Activated naive CD8-positive, alpha-beta T cell treated with anti-CD3 and anti-CD28 coated beads, Interleukin-2, amount 50 U/mL, for 16 hours (primary cell): ENCODE measurements at places on chromosomes 12 and 14.

DNA sequence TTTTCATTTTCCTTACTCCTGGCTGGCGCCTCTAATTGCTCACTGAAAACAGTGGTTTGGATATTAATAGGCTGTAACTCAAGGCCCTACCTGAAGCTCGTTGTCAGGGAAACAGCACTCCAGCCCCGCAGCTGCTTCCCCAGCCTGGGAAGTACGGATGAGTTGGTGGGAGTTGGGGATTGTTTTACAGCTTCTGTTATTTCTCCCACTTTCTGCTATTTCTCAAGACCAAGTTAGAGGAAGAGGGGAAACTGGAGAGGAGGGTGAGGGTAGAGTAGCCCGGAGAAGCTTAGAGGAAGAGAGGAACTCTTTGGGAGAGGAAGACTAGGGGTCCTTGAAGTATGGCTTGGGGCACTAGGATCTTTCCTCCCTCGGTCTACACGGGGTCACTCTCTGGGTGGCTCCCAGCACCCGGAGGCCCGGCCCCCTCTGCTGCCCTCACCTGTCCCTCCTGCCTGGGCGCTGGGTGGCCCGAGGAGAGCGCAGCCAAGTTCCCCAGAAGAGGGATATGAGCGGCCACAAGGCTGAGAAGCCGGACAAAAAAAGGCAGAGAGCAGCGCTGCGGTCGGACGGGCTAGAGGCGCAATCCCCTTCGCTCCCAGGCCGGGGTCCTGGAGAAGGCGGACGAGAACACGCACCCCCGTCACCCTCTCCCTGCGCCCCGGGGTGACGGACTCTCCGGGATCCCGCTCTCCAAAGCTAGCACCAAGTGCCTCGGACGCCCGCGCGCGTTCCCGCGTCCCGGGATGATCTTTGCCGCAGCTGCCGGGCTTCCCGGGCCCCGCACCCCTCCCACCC, 671 bp downstream of the SPTB start:
- DNase-seq = no peak

- DNase-seq = no peak
Measured at GRCh38 chr14:40447017-40447416, 1014.8 kb upstream of the FBXO33 start.

DNA sequence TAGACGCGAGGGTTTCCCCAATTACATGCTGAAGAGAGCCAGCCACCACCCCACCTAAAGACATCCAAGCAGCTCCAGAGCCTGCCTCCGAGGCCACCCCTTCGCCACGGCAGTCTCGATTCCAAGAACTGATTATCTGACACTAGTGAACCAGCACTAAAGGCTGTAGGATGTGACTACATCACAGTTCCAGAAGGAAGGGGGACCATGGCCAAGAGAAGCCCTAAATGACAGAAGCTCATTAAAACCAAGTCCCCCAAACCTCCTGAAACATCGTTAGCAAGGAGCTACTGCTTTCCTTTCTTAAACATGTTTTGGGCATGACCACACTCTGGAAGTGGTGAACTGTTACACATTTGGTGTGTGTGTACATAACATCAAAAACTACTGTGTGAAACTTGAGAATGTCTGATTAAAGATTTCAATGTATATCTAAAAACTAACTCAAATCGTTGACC, 88.2 kb downstream of the DUSP16 start:
- no peak for DNase-seq

- DNase-seq = no peak
Measured at GRCh38 chr14:69968681-69969080, 89.5 kb downstream of the SMOC1 start.

- no peak for DNase-seq
Measured at GRCh38 chr12:57268264-57268663, 17.3 kb upstream of the STAC3 start.

DNA sequence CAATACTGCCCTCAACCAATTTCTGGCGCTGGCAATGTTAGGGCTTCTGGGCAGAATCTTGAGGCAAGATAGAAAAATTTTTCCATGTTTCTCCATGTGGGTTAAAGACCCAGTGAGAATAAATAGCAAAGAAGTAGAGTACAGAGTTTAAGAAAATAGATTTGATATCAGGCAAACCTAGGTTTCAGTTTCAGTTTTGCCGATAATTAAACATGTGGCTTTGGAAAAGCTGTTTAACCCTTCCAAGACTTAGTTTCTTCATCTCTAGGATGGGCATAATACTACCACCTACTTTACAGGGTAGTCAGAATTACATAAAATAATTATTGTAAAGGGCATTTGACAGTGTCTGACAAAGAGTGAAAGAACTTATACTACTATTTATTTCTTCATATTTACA, 360.4 kb downstream of the PCNX1 start:
- no peak for DNase-seq

- no peak for DNase-seq
Measured at GRCh38 chr12:28367993-28368392, 177.7 kb downstream of the CCDC91 start.

DNA sequence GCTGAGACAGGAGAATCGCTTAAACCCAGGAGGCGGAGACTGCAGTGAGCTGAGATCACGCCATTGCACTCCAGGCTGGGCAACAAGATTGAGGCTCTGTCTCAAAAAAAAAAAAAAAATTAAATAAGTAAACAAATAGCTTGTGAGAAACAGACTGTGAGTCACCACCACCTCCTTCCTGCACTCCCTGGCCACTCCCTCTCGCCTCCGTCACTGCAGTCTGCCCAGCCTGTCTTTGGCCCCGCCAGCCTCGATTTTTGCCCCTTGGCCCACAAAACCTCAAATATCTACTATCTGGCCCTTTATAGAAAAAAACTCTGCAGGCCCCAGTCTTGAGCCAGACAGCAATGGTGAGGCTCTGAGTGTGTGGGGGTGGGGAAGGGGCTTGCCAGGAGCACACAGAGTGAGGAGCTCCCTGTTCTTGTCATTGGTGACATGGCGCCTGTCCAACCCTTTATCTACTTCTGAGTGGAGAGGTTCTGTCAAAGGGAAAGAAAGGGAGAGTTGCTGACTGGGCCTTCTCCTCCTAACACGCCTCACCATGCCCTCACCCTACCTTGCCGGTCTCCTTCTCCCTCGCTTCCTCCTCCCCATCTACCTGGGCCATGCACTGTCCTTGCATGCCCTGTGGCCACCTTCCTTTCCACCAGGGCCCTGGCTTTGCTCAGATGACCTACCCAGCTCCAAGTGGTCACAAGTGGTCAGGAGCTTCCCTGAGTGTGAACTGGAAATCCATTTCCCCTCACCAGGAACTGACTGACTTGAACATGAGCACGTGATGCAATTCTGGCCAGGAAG, 22.1 kb downstream of the LGMN start:
- DNase-seq = no peak

DNA sequence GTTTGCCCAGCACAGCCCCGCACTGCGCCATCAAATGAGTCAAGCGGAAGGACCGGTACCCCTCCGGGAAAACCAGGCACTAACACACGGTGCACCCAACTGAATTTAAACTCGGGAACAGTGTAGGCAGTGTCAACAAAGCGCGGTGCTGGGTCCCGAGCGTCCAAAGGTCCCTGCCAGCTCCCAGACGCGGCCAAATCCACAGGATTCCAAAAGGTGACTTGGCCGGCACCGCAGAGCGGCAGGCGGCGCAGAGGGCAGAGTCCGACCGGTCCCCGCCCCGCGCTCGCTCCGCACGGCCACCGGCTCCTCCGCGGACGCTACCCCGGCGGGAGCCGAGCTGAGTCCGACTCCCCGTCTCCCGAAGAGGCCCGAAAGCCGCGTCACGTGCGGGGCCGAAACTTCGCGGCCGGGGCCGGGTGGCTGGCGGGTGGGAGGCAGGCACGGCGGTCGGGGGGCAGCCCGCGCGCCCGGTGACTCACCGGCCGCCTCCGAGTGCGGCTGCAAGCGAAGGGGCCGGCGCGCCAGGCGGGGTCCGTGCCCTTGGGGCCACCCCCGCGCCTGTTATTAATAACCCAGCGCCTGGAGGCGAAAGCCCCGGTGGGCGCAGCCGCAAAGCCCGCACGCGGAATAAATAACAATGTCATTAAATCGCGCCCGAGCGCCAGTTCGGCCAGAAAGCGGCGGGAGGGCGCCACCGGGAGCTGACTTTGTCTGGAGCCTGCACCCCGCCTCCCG, 863 bp downstream of the DENND5B start:
- no peak for DNase-seq

GRCh38 chr12:91785655-91786498, 359.8 kb downstream of the BTG1 start:
- no peak for DNase-seq

GRCh38 chr14:42499137-42499536, 892.5 kb downstream of the LRFN5 start:
- DNase-seq = no peak

GRCh38 chr12:4056910-4057845, 184.0 kb upstream of the PARP11 start:
- DNase-seq = no peak

DNA sequence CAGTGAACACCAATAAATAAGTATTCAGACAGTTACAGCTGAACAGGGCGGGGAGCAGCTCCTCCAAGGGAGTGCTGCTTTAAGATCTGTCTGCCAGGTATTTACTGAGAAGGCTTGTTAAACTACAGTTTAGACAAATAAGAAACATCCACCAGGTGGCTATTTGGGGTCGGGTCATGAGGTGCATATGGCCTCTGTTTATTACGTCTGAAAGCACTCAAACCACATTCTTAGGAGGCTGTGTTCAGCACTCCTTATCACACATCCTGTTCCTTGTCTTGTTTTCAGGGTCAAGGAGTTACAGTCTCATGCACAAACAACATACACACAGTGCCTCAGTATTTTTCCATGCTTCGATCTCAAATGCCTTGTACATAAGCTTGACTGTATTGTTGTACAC, 78.8 kb downstream of the KCNMB4 start:
- no peak for DNase-seq

GRCh38 chr12:44917141-44917540, 41.0 kb upstream of the NELL2 start:
- no peak for DNase-seq

DNA sequence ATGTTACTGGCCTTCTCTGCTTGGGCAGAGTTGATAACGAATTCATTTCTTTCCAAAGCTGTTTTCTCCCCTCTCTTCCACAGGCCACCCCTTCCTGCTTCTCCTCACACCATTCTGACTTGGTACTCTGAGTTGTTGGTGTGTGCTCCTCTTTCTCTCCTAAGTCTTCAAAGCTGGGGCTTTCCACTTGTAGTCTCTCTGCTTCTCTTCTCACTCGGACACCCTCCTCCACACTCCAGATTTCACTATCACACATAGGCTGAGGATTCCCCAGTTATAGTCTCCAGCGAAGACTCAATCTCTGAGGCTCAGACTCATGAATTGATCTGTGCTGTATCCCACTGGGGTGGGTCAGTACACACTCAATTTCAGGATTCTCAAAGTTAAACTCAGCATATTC, 201.0 kb downstream of the SSPN start:
- no peak for DNase-seq

DNA sequence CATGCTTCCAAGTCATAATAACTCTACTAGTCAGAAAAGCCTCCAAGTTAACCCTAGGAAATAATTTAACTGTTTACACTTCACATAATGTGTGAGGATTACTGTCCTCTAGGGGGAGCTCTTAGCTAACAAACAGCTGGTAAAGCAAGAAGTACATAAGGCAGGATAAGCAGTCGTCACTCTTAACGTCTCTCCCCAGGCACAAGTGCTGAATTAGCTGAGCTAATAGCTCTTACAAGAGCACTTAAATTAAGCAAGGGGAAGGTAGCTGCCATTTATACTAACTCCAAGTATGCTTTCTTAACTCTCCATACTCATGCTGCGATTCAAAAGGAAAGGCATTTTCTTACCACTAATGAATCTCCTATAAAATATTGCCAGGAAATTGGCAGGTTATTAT, 79.3 kb upstream of the TSPAN11 start:
- no peak for DNase-seq

- DNase-seq = no peak
Measured at GRCh38 chr14:75234173-75235115, 44.2 kb upstream of the FOS start.

- DNase-seq = no peak
Measured at GRCh38 chr12:110647631-110648040, 33.7 kb downstream of the TCTN1 start.

- DNase-seq = no peak
Measured at GRCh38 chr12:5371631-5372030, 60.3 kb upstream of the NTF3 start.

DNA sequence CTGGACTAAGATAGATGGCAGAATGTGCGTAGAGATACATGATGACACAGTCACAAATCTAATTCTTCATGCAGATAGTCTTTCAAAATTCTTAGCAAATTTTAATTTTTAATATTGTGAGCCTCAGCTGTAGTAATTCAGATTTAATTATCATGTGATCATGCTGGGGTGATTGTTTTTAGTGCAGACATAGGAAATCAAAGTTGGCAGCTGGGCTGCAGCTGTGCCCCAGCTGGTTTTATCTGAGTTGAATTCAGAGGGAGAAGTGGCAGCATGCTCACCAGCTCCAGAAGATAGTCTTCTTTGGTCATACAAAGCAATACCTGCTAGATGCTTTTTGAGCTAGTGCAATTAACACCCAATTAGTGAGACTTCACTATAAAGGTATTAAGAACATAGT, 292.9 kb downstream of the RAD51B start:
- no peak for DNase-seq

GRCh38 chr12:26361964-26362363, 166.6 kb downstream of the SSPN start:
- no peak for DNase-seq

DNA sequence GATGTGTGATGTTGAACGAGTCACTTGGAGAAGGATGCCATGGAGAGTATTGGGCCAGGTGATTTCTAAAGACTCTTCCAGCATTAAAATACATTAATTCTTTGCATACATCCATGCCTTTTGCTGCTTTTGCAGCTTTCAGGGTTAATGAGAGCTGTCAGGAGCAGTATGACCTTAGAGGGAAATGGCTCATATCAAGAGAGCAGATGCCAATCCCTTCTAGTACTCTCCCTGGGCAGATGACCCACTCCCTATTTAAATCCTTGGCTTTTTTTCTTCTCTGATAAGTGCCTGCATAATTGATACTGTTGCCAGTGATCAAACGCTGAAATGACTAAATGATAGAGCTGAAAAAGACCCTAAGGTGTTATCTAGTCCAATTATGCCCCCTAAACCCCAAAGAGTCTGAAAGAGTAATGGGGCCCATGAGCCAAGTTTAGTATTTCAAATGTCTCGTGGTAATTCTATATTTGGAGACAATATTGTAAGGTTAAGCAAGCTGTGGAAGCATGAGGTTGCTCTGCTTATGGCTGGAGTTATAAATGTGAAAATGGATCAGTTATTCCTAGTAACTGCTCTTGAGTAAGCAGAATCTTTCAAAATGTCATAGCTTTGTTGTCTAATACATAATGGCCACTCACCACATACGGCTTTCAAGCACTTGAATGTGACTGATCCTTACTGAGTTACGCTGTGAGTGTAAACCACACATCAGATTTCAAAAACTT, 137.3 kb downstream of the ETV6 start:
- DNase-seq = no peak

GRCh38 chr12:92431146-92431545, 271.6 kb upstream of the PLEKHG7 start:
- DNase-seq = no peak

GRCh38 chr14:90828642-90829487, 12.6 kb upstream of the TTC7B start:
- no peak for DNase-seq
